ENCODE measurements at places on chromosomes 16 and 17.

GRCh38 chr16:88008840-88009239, 57.6 kb downstream of the BANP start:
- DNase-seq, result no peak

DNA sequence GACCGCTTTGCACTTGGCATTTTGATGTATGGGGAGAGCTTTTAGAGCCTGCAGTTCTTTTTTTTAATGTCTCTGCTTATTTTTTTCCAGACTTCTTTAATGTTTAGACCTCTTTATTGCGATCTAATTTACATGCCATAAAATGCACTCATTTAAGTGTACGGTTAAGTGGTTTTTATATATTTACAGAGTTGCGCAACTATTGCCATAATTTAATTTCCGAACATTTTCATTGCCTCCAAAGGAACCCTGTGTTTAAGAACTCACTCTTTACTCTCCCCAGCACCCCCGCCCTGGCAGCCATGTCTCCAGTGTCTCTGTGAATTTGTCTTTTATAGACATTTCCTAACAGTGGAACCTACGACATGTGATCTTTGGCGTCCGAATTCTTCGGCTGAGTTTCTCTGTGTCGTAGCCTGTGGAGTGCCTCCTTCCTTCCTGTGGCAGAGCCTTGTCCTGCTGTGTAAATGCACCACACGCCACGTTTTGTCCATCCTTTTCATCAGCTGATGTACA, 24.0 kb downstream of the ZNF750 start:
- DNase-seq, result no peak

DNA sequence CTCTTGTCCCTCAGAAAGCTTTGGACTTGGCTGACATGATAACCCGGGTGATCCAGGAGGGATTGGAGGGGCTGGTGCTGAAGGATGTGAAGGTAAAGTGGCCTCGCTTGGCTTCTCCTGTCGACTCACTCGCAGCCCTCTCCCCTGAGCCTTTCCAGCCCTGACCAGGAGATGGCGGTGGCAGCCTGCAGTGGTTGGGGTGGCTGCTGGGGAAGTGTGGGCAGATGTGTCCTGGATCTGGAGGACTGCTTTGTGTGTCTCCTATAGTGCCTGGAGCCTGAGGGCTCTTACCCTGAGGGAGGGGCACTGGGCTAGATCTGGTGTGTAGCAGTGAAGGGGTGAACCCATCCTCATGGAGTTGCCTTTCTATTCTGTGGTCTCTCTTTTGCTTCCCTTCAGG, 17.9 kb downstream of the LIG3 start:
- no peak for DNase-seq

DNA sequence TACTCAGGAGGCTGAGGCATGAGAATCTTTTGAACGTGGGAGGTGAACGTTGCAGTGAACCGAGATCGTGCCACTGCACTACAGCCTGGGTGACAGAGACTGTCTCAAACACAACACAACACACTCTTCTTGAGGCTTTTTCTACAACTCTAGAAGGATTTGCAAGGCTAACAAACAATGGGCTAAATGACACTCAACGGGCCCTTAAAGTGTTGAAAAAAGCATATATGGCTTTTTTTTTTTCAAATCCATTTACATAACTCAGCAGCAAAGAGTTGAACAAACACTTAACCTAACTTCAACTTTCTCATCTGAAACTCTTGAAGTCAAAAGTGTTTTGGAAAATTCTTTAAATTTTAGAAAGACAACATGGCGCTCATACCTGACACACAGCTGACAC, 22.3 kb downstream of the CDR2 start:
- no peak for DNase-seq

DNA sequence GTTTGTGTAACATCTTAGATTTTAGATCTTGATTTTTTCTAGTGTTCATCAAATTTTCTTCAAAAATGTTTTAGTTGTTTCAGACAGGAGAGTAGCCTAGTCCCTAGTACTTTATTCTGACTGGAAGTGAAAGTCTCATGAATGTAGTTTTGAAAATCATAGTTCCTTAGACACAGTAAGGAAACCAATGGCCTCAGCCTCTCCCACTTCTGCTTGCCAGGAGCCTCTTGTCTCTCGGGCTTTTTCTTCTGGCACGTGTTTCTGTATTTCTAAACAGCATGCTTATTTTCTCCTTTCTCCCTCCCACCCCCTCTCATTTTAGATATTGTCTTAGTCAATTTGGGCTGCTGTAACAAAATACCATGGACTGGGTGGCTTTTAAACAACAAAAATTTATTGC, 9.8 kb downstream of the SLFN5 start:
- no peak for DNase-seq

GRCh38 chr16:56912746-56913708, 18.9 kb upstream of the HERPUD1 start:
- no peak for DNase-seq

DNA sequence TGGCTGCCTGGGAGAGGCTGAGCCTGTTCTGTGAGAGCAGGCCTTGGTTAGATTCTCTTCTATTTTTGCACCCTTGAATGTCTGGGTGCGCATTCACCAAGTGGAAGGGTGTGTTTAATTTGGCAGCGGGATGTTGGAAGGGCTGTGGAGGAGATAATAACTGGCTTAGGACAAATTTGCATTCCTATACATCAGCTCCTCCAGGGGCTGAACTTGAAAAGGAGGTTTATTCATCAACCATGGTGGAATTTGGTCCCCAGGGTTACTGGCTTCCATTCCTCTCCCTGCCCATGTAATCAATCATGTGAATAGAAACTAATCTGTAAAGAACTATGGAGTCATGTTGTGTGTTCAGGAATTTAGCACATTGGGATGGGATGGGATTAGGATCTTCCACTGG, 100.2 kb upstream of the FOXF1 start:
- no peak for DNase-seq

DNA sequence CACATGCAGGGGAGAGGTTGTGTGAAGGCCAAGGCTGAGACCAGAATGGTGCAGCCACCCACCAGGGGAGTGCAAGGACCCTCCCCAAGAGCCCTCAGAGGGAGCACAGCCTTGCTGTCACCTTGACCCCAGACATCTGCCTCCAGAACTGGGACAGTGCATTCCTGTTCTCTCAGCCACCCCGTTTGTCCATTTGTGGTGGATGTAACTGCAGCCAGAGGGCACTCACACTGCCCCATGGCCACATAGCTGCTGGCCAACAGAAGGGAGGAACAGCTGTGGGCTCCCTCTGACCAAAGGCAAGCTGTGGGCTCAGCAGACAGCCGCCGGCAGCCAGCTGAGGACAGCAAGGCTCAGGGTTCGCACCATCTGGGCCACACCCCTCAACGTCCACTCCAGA, 49.8 kb upstream of the KLHDC4 start:
- DNase-seq, result no peak

- DNase-seq, result peak; percentile 91
These were observed 7.3 kb downstream of the ARHGAP27 start for GRCh38 chr17:45425125-45425983.

- DNase-seq, result no peak
These were observed 51.4 kb upstream of the LHX1 start for GRCh38 chr17:36885771-36886377.

GRCh38 chr16:51638339-51639135, 487.5 kb upstream of the SALL1 start:
- no peak for DNase-seq

DNA sequence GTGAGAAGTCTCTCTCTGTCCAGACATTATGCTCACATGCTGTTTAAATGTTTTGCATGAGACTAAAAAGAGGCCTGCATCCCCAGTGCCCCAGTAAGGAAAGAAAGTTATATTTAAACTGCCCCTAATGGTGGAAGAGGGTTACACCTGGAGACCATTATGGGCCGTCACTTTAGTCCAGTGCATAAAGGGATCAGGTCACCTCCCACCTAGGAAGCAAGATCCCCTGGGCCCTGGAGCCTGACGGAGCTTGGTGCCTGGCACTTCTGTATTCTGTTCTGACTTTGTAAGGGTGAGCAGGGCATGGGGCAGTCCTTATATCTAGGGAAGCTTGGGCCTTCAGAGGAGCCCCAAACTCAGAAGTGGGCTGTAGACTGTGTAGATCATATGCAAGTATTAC, 67.9 kb downstream of the CPPED1 start:
- DNase-seq, result no peak

GRCh38 chr17:75353176-75353575, 52.3 kb downstream of the GRB2 start:
- no peak for DNase-seq

- DNase-seq, result no peak
These were observed 45.3 kb downstream of the TOM1L2 start for GRCh38 chr17:17926840-17927449.

DNA sequence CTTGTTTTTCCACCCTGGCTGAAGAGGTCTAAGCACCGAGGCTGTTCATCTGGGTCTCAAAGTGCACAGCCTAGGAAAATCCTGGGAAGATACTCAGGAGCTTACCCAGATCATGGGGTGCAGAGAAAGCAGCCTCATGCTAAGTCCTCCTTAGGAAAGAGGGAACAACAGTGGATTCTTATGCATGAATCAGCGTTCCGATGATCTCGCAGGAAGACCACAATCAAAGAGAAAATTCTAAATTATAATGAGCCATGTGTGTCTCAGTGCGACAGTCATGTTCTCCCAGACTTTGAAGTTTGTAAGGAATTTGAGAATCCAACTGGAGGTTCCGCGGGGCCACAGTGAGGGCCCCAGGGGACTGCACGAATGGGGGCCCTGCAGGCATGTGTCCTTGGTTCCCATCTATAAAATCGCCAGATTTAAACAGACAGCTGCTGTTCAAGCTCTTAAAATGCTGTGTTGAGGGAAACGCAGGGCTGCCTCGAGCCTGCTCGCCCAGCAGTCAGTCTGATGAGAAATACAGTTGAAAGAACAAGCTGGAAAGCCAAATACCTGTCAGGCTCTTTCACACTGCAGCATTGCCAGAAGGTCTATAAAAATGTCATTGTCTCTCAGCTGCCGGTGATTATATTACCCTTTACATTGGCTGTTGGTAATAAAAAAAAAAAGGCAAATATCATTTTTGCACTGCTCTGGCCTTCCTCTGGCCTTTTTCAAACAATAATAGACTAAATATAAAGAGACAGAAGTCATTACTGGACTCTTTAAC, 152.1 kb downstream of the PMP22 start:
- DNase-seq, result no peak

GRCh38 chr16:30349675-30350074, 5.4 kb downstream of the CD2BP2 start:
- DNase-seq, result no peak

DNA sequence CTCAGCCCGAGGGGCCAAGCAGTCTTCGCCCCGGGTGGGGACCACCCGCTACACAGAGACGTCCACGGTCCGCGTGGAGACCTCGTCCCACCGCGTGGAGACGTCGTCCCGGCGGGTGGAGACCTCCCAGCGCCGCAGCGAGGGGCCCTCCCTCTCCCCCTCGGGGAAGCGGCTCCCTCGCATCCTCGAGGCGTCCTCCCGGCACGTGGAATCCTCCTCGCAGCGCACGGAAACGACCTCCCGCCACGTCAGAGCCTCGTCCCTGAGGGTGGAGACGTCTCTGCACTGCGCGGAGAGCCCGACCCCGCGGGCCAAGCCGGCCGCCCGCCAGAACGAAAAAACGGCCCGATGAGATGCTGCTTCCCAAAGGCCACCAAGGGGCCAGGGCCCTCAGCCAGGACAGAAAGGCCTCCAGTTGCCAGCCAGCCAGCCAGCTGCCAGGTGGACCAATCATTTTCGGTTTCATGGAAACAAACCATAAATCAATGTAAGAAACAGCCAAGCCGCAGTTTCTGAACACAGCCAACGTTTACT, 424 bp downstream of the C17orf100 start:
- no peak for DNase-seq

DNA sequence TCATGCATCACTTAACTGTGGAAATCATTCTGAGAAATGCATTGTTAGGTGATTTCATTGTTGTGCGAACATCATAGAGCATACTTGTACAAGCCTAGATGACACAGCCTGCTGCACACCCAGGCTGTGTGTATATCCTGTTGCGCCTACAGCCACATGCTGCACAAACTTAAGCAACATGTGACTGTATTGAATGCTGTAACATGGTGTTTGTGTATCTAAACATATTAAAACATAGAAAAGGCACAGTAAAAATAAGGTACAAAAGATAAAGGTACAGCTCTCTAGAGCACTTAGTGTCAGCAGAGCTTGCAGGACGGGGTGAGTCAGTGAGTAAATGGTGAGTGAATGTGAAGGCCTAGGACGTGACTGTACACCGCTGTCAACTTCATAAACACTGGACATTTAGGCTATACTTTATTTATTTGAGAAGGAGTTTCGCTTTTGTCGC, 11.9 kb downstream of the FOXK2 start:
- no peak for DNase-seq

DNA sequence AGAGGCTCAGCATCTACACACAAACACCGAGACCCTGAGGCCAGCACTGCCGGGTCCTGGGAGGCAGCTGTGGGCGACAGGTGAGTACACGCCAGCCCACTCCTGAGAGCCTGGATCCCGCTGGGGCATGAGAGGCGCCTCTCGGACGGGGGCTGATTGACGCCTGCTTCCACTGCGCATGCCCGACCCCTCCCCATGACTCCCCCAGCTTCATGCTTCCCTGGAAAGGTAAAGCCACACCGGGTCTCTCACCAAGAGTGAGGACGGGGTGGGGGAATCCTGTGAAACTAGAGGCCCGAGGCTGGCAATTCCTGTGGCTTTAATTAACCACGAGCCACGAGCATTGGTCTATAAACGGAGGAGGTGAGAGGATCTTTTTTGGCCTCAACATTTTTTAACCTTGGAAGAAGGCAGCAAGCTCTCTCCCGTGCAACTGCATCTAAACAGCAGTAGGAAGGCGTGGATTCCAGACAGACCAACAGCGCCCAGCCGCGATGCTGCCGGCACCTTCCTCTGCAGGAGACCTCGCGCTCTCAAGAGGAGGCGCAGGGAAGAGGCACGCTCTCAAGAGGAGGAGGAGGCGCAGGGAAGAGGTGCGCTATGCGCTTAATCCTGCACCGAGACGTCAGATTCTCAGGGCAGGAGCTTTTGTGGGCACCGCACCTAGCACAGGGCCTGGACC, 71.8 kb upstream of the METRNL start:
- DNase-seq, result no peak

- no peak for DNase-seq
These were observed 37.8 kb upstream of the ULK2 start for GRCh38 chr17:19905502-19905901.
